ENCODE measurements at places on chromosomes 7 and 10.

- DNase-seq: no peak
Observed at GRCh38 chr7:24825381-24825794, 68.1 kb upstream of the GSDME start.

GRCh38 chr10:89351412-89351779 lies 23.6 kb downstream of the IFIT3 start:
- DNase-seq: no peak

GRCh38 chr10:90321132-90321816 lies 536.6 kb downstream of the HTR7 start:
- peak; percentile 61 for DNase-seq

DNA sequence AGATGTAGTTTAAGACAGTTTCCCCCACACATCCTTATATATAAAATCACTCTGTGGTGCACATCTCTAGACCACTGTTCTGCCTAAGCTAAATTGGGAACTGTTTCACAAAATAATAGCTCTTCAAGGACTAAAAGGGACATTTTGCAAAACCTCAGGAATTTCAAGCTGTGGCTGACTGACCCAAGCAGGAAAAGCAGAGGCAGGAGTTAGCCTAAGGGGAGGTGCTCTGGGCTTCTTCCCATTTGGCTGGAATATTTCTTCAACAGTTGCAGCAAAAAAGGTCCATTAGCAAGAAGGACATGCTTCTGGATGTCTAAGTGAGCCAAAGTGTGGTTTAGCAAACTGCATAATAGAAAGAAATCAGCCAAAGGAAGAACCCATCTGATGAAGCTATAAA lies 551.2 kb upstream of the ANKRD30A start:
- DNase-seq: peak; percentile 84

DNA sequence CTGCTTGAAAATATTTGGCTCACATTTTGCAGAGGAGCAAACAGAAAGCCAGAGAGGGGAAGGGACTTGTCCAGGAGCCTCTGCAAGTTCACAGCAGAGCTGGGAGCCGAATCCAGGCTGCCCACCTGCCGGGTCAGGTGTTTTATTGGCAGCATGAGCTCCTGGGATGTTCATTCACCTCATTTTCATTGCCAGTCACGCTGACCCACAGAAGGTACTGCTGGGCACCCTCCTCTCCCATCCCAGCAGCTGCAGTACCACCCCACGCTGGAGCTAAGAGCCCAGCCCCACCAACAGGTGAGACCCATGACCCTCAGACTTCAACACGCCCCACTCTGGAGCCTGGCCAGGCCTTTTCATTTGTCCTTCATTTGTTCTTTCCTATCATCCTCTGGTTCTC lies 102.7 kb downstream of the GRID1 start:
- no peak for DNase-seq
